Parietal lobe (tissue), 2 donors: ENCODE measurements at places on chromosomes 11 and 22. TPM values are rescaled to one million over a fixed set of nuclear protein-coding genes. Genes with fewer than 3 reads are reported as not detected.

The HINFP gene
- total RNA-seq, result 41.9 TPM

The SEC14L6 gene
- 0.31 TPM for total RNA-seq

The NPAS4 gene
- 2.2 TPM for total RNA-seq

The PKP3 gene
- not detected for total RNA-seq

The APOA5 gene
- not detected for total RNA-seq

The CLNS1A gene
- 148 TPM for total RNA-seq

The PLEKHB1 gene
- total RNA-seq, result 5.9 TPM

The GAB4 gene
- total RNA-seq, result not detected

The MYEOV gene
- total RNA-seq, result not detected

The PPFIBP2 gene
- total RNA-seq, result 15.0 TPM

The SPECC1L gene
- 63.9 TPM for total RNA-seq

The MRGPRX3 gene
- not detected for total RNA-seq

The MMP8 gene
- not detected for total RNA-seq
